ENCODE measurements at places on chromosomes 6 and 20.

DNA sequence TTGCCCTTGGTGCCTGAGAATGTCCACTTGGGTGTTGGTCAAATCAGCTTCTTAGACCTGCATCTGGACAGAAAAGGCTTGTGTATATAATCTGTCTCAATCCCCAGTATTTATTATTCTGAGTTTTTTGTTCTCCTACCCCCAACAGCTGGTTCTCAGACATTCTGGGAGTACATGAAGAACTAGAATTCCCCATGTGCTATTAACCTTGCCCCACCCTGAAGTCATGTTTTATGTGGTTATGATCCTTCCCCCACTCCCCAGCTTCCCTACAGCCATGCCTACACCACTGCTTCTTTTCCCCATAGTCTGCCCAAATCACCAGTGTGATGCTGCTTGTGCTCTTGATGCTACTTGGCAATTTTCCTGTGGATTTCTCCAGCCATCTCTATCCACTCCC is 157.0 kb downstream of the ADAT2 start:
- DNase-seq = no peak

DNA sequence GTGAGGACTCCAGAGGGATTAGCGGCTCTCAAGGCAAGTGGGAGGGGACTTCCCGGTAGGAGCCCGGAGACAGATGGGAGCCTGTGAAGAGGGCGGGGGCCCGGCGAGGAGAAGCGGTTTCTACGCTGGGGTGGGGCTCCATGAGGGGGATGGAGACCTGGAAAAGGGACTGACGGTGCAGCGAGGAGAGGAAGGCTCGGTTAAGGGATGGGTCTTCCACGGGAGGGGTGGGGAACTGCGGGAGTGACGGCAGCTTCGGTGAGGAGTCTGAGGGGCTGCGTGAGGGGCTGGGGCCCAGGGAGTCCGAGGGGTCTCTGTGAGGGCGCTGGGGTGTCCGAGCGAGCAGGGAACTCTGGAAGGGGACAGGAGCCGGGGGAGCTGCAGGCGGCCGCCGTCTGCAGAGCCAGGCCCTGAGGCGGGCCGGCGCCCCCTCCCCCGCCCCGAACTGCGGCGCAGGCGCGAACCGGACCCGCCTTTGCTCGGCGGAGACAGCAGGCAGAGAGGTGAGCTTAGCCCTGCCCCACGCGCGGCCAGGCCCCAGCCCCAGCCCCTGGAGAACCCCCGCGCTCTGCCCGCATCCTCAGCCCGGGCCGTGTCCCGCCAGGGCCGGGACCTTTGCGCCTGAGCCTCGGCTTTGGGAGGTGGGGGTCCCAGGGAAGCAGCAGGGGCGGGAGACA is at the start of gene NRSN2:
Gene NRSN2 (plus strand): TSS at position 472 of the 677 bp plus-strand sequence. CDS start 2,533 bp downstream, outside the sequence.
- no peak for DNase-seq

DNA sequence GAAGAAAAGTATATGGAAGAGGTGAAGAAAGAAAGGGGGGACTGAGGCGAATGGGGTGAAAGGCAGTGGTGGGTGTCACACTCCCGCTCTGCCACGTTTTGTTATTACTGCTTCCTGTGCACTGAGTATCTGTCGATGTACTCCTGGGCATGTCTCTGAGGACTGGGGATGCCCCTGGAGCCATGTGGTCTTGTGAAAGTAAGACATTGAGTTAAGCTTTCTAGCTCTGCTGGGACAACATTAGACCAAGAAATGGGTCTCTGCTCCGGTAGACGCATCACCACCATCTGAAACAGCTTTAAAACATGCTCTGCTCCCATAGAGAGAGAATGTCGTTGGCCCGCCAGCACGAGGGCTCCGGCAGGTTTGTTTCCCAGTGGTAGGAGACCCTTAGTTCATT is 40.0 kb downstream of the IRF4 start:
- DNase-seq = no peak

DNA sequence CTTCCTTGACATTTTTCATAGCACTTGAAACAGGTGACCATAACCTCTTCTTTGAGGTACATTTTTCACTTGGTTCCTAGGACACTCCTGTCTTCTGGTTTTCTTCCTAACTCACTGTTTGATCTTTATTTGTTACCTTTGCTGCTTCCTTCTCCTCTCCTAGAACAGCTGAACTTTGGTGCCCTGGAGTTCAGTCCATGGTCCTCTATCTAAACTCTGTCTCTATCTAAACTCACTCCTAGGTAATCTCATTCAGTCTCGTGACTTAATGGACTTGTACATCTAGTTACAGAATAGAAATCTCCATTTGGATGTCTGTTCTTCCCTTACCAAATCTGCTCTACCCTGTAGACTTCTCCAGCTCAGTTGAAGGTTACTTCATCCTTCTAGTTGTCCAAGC is 73.7 kb downstream of the SHPRH start:
- DNase-seq = no peak

GRCh38 chr20:5400164-5400762 is 83.5 kb upstream of the PROKR2 start:
- DNase-seq = no peak

DNA sequence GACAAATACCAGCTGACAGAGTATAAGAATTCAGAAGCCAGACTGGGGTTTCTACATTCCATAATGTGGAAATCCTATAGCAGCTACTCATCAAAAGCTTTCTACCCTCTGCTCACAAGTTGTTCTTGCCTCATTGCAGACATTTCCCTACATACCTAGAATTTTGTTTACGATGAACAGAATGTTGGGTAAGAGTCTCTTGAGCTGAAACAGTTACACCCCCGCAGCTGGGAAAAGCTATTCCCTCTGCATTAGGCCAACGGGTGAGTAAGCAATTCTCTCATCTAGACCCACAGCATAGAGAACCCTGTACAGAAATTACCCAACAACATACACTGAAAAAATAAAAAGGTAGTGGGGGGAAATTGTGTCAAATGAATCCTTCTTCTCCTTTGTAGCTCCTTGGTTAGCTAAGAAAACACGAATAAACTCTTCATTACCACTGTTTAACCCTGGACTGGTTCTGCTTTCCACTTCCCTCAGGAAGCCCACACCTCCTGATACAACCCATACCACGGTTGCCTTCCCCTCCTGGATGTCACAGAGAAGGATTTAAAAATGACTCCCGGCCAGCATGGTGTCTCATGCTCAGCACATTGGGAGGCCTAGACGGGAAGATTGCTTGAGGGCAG is 215.0 kb upstream of the SHLD1 start:
- DNase-seq = no peak

- no peak for DNase-seq
Observed at GRCh38 chr6:129517288-129517687, 192.7 kb downstream of the ARHGAP18 start.

DNA sequence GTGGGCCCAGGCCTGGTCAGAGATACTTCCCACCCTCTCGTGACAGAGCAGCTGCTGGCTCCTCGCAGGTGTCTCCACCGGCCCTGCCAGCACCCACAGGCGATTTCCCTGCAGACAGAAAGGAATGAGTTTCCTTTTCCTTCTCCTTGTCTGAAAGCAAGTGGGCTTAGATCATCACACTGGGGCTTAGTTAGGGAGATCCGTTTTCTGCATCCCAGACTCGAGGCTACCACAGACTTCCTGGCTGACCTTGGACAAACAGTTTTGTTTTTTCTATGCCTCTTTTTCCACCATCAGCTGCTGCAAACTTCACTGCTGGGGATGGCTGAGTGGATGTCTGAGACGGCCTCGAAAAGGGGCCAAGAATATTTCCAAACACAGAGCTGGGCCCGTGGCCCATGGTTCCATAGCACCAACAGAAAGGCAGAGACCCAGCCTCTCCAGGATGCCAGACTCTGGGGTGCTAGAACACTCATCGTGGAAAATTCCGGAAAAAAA is 86.5 kb downstream of the BANF2 start:
- no peak for DNase-seq

- no peak for DNase-seq
Observed at GRCh38 chr20:33154252-33154651, 13.7 kb upstream of the BPIFA2 start.

DNA sequence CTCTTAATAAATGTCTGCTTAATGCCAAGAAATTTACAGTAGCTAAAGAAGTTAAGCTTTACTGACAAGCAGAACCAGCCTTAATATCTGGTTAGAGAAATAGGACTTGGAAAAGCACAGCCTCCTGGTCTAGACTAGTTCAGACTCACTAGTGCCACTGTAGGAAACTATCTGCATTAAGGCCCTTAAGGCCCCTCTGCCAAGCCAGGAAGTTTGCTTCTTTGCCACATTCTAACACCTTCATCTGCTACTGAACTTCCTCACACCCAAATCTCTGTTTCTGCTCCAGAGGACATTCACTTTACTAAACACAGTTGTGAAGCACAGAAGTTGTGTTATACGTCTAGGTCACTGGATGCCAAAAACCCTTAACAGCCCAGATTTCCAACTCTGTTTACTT is 302.8 kb downstream of the BTBD9 start:
- no peak for DNase-seq

DNA sequence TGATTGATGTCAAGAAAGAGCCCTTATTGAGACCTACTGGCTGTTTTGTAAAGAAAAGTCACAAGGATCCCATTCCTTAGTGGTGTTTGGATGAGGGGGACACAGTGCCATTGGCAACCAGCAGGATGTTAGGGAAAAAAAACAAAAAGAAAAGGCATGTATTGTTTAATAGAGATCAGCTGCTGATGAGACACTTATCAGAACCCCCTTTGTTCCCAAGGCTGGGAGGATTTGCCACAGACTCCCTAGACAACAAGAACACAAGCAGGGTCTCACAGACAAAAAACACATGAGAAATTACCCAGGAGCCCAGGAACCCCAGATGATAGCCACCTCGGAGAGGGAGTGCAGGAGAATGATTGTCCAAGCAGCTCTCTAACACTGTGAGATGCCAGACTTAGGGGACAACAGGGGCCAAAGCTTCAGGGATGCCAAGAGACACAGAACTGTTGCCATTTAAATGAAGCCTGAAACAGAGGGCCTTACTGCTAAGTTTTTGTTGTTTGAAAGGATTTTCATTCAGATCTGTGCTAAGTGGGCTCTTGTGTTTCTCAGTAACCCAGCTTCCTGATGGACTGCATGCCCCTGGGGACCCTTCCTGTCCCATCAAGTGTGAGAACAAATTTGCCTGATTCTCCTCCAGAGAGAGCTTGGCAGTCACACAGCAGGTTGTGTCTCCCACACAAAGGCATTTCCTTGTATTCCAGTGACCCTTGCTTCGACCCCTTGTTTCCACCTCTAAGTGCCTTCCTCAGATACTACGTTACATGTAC is 48.7 kb upstream of the HEY2 start:
- DNase-seq = no peak

- DNase-seq = no peak
Observed at GRCh38 chr20:6245436-6245835, 122.6 kb upstream of the FERMT1 start.

- no peak for DNase-seq
Observed at GRCh38 chr6:37205997-37206340, 36.0 kb downstream of the PIM1 start.

- no peak for DNase-seq
Observed at GRCh38 chr6:81265106-81265505, 487.4 kb downstream of the TENT5A start.

GRCh38 chr6:85390775-85391174 is 59.1 kb upstream of the NT5E start:
- DNase-seq = no peak

- no peak for DNase-seq
Observed at GRCh38 chr6:36267731-36268477, 2.0 kb upstream of the PNPLA1 start.

DNA sequence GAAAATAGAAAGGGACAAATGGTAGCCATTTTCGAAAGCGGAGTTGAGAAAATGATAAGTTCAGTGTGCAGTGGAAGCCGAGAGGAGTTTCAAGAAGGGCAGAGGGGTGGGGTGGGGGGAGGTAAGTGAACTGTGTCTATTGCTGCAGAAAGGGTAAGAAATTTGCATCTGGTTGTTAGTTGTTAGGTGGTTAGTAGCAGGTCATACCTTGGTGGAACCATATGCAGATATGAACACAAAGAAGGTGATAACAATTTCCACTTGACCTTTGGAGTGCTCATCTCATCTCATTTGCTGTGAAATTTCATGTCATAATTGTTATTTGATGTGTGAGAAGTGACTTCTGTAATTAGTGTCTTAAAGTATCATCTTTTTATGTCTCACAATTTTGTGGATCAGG is 288.2 kb downstream of the QKI start:
- no peak for DNase-seq

GRCh38 chr20:57998981-57999464 is 229.4 kb downstream of the ANKRD60 start:
- no peak for DNase-seq

GRCh38 chr6:160344271-160344670 is 3.9 kb upstream of the SLC22A3 start:
- DNase-seq = no peak

DNA sequence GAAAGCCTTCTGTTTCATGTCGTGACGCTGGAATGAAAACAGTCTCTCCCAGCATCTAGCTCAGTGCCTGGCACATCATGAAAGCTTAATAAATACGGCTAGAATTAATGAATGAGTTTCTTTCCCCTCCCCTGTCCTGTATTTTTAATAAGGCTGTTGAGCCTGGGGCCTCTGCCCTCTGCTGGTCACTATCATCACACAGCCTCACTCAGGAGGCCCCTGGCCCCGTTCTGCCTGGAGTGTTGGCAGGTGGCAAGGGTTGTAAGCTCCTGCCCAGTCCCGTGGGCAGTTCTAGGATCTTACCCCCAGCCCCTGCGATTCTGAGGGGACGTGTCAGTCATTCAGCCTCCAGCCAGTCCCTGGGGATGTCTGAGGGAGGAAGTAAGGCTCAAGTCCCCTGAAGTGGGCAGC is 41.4 kb downstream of the PHACTR3 start:
- no peak for DNase-seq

DNA sequence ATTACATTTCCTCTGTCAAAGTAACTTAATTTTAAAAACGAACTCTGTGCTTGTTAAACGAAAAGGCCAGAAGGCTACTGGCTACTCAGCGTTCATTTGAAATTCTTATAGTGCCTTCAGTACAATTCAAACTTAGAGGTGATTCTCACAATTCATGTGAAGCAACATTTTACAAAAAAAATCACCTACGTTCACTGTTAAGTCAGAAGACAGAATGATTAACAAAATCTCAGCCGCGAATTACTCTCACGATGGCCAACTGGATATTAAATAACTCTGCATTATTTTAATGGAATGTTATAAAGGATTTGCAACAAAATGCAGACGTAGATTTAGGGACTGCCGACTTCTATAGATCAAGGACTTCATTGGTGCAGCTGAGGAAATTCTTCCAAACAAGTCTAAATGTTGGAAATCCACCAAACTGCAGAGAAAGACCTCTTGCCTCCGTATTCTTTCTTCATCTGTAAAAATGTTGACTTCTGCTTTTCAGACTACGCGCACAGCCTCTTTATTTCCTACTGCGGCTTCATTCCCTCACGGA is 1.6 kb upstream of the QKI start:
- no peak for DNase-seq

- DNase-seq = no peak
Observed at GRCh38 chr6:133170602-133171001, 70.6 kb upstream of the EYA4 start.

GRCh38 chr20:42979720-42980119 is 210.0 kb downstream of the PTPRT start:
- DNase-seq = no peak

- DNase-seq = no peak
Observed at GRCh38 chr20:19095762-19096161, 116.7 kb upstream of the SLC24A3 start.

DNA sequence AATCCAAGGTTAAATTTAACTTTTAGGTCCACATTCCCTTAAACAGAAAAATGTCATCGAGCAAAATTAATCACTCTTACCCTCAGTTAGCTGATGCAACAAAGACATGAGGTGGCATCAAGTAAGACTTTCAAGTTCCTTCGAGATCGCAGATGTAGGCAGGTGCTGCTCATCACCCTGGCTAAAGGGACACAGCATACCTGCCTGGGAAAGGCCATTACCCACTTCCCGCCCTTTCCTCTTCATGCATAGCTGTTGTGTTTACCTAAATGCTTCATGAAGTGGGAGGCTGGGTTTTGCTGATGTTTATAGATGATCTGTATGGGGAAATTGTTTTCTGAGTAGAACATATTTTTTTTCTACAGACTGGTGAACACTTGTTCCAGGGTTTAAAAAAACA is 67.7 kb downstream of the GFRA4 start:
- no peak for DNase-seq

All from CD4-positive, alpha-beta T cell treated with Interleukin-4 for 1 hour (primary cell).